ENCODE measurements at places on chromosomes 6 and 20.

GRCh38 chr6:170268216-170269129 lies 22.4 kb downstream of the DLL1 start:
- DNase-seq = no peak

DNA sequence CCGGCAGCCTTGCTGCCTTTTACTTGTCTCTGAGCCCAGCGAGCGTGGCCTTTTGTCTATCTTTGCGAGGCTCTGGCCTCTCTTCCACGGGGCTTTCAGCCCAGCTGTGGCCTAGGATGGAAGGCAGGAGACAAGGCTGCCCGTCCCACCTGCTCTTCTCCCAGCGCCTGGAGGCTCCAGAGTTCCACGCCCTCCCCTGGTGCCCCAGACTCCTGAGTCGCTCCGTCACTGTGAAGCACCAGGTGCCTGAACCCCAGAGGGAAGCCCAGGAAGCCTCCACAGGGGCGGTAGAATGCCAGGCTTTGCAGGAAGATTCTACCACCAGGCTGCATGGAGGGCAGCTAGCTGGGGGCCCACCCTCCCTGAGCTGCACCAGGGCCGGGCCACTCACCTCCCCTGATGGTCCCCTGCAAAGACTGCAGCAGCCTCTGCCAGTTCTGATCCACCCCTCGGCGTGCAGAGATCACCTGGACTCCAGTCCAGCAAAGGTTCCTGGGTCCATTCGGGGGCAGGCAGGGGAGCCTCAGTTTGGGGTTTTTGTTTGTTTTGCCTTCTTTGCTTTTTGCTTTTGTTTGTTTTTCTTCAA lies 384.6 kb downstream of the CDH4 start:
- DNase-seq = no peak

GRCh38 chr6:30843611-30843998 lies 40.7 kb upstream of the DDR1 start:
- DNase-seq = no peak

DNA sequence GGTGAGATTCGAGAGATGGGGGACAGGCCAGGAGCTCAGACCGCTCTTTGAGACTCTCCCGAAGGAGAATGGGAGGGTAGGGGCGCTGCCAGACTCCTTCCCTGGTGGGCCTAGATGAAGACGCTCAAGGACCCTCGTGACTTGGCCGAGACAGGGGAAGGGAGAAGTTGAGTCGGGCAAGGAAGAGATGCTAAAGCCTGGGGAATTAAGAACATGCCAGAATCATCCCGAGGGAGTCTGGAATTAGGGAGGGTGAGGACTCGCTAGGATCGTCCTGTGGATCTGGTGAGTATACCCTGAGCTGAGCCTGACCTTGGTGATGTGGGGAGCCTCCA lies 529 bp downstream of the UBE2C start:
- DNase-seq = no peak

- no peak for DNase-seq
Observed at GRCh38 chr20:32670773-32671455, 2.8 kb downstream of the C20orf203 start.

GRCh38 chr6:692356-692851 lies 535 bp downstream of the EXOC2 start:
- DNase-seq = peak; percentile 55

DNA sequence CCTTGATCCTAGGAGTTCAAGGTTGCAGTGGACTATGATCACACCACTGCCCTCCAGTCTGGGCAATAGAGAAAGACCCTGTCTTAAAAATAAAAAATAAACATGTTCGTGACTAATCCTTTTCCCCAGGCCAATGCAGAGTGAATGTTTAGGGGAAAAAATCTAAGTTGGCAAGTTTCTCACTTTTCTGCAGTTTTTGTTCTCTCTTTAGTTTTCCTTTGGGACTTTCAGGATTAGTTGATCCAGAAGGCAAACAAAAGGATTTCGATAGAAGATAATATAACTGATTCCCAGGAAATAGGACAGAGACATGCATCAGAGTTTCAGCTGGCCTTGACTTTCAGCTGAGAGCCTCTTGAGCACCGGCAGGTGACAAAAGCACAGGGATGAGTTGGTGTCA lies 53.3 kb downstream of the SOD2 start:
- DNase-seq = no peak

- no peak for DNase-seq
Observed at GRCh38 chr20:9110916-9111432, 42.1 kb downstream of the PLCB4 start.

DNA sequence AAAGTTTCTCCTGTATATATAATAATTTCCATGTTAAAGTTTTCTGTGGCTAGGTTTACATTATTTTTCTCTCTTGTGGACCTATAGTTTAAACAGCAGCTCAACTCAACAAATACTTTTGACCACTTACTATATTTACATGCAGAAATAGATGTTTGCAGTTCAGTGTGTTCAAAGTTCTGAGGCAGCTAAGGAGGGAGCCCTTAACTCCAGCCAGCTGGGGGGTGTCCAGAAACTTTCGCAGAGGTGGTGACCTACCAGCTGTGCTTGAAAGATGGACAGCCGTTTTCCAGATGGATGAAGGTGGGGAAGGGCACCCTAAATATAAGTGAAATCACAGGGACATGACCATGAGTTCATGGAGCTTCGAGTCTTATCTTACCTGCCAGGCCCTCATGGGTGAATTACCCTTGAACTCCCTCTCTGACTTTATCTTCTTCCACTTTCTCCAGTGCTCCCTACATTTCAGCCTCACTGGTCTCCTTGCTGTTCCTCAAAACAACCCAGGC lies 33.4 kb downstream of the DHX35 start:
- no peak for DNase-seq

DNA sequence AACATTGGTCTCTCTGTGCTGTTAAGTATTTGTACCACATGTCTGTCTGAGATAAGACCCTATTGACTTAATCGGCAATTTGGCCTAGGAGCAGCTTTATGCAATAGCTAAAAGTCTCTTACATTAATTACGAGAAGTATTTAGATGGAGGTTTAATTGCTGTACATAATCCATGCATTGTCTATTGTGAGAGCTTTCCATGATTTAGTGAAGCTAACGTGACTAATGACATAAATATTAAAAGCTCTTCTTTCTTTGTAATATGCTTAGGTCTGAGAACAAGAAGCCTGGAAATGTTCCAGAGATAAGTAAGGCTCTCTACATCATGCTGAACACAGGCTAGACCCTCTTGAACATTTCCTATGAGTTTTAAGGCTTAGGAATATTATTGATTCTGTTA lies 32.7 kb upstream of the FAM83B start:
- no peak for DNase-seq

GRCh38 chr6:130831607-130832006 lies 4.4 kb downstream of the SMLR1 start:
- no peak for DNase-seq

DNA sequence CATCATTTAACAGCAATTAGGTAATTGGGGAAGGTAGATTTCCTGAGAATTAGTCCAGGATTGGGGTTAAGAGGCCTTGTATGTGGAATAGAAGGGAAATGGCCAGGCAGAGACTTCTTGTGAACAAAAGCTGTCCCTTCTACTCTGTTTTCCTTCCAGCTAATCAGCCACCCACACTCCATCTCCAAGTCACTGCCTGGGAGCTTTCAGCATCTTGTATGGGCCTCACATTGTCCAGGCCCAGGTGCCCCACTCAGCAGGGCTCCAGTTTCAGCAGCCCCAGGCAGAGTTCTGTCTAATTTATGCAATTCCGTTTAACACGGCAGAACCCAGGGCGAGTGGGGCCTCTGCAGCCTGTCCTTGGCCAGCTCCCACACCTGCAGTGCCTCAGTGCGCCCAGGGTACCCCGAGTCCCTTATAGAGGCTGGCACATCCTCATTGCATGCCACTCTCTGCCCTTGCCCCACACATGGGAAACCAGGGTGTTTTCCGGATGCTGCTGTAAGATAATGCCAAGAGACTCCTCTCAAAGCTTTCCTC lies 113.0 kb downstream of the EDN3 start:
- DNase-seq = no peak

DNA sequence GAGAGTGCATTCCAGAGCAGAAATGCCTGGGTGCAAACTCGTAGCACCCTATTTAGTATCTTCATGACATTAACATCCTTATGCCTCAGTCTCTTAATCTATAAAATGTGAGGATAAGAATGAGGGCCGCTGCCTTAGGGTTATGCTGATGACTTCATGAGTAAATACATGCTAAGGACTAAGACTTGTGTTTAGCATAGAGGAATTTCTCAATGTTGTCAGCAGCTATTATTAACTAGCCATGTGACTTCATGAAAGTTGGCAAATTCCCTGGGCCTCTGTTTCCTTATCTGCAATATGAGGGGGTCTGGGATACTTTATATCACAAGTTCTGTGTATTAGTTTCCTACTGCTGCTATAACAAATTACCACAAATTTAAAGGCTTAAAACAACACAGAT lies 108.1 kb upstream of the RIPOR2 start:
- DNase-seq = no peak

- no peak for DNase-seq
Observed at GRCh38 chr20:51573576-51574243, 31.2 kb upstream of the NFATC2 start.

DNA sequence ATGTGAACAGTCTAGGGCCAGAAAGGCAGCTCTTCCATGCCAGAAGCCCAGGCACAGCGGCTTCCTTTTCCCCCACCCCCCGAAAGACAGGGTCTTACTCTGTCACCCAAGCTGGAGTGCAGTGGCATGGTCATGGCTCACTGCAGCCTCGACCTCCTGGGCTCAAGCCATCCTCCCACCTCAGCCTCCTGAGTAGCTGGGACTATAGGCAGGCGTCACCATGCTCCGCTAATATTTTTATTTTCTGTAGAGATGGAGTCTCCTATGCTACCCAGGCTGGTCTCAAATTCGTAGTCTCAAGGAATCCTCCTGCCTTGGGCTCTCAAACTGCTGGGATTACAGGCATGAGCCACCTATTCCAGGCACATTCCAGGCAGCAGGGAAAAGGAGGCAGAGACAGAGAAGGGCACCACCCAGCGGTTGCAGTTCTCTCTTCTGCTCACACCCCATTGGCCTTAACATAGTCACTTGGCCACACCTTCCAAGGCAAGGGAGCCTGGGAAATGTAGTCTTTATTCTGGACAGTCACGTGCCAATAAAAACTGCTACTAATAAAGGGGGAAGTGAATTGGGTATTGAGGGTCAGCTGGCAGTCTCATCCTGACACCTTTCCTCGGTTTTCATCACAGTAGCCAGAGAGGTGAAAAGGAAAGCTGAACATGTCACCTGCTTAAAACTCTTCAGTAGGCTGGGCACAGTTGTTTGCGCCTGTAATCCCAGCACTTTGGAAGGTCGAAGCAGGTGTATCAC lies 205.9 kb downstream of the ZMYND8 start:
- no peak for DNase-seq

- DNase-seq = no peak
Observed at GRCh38 chr6:143187238-143187923, 126.7 kb downstream of the AIG1 start.

- no peak for DNase-seq
Observed at GRCh38 chr6:54473328-54473727, 165.1 kb downstream of the TINAG start.

GRCh38 chr6:169806701-169807100 lies 55.3 kb downstream of the ERMARD start:
- DNase-seq = no peak

GRCh38 chr20:31548820-31549512 lies 34.7 kb downstream of the HM13 start:
- DNase-seq = no peak

- DNase-seq = no peak
Observed at GRCh38 chr20:38900606-38901005, 25.6 kb upstream of the FAM83D start.

DNA sequence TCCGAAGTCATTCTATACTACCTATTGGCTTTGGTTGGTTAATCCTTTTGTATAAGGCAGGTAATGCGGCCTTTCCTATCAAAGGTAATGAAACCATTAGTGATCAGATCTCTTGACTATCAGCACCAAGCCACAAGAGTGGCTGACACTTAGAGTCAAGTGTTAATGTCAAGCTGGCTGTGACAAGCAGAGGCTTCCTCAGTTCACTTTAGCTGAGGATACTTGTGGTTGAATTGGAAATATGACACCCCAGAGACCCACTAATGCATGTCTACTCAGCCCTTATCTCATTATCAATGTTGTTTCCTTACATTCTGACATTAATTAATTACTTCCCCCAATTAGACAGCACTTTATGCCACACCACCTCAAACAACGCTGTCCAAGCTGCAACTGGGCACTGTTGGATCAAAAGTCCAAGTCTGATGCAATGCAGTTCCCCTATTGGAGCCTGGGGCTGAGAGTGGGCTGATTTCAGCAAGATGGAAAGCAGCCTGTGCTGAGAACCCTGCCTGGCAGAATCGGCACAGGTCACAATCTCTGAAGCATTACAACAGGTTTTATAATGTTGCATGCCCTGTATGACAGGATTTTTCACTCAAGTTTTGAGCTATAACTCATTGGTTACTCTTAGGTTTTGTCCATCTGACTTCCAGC lies 273.5 kb downstream of the COL12A1 start:
- no peak for DNase-seq

DNA sequence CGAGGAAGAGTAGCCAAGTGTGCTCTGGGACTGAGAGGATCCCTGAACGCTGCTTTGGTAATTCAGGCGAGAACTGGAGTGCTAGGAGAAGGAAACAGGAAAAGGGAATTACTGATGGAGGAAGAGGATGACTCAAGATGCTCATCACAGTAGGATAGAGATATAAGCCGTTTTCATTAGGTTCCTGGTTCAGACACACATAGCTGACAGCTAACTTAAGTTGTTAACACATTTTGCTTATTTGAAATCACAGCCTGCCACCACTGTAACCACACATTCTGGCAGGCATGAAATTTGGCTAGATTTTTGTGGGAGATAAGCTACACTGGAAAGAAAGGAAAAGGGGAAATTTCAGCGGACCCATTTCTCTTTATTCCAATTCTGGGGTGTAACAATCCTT lies 138.2 kb upstream of the SLC22A16 start:
- no peak for DNase-seq

DNA sequence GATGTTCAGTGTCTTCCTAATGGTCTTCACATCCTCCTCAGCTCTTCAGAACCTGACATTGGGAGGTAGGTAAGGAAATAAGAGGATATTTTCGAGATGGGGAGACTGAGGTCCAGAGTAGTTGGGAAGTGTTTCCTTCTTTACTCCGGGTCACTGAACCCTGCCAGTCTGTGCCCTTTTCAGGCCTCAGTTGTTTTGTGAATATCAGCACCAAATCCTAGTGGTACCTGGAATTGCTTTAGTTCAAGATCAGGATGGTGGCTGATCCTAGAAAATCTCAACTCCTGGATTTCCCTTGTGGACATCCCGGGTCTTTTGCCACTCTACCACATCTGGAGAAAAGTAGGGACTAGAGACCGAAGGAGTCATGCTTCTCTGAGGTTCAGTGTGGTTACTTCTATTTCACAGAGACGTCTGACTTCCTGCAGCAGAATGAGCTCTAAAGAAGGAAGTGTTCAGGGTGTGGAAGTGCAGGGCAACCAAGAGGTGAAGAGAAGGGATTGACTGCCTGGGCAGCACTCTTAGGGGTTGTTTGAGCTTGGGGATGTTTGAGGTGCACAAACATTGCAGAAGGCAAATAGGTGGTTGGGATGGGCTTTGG lies 995 bp downstream of the STK4 start:
- DNase-seq = no peak

Measured in stimulated activated CD4-positive, alpha-beta T cell treated with anti-CD3 and anti-CD28 coated beads, Interleukin-1b, Interleukin-23, amount 100 ng/mL, for 1 hour (primary cell).